ENCODE measurements at places on chromosomes 4 and X.

GRCh38 chr4:92362028-92362427 is 58.3 kb downstream of the GRID2 start:
- no peak for DNase-seq

DNA sequence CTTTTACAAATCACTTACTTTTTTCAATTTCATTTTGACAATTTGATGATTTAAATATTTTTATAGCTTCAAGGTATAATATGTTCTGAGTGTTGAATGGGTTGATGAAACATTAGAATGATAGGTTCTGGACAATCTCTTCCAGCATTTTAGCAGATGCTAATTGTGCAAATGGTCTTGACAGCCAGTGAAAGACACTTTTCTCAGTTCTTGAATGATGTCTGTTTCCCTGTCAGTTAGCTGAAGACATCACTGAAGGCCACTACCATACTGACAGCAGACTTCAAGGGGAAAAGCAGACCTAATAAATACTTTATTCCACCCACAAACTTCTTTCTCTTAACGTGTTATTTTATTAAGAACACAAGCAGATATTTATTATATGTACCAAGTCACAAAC is 498.6 kb downstream of the GRXCR1 start:
- DNase-seq, result no peak

DNA sequence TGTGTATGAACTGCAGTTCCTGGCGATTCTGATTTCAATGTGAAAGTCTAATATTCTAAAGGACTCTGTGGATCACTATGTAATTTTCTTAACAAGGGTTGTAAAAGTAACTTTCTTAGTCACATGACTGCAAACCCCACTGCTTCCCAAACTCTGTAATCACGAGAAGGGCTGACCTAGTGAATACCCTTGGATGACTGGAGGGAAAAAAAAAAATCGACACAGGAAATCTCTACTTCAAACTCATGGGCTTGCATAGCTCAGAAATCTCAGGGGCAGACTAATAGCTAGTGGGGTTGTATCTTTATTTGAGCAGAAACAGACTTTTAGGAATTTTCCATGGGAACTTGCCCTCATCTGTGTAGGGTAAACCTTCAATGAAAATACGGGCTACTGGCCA is 4.8 kb upstream of the MXRA5 start:
- DNase-seq, result no peak

DNA sequence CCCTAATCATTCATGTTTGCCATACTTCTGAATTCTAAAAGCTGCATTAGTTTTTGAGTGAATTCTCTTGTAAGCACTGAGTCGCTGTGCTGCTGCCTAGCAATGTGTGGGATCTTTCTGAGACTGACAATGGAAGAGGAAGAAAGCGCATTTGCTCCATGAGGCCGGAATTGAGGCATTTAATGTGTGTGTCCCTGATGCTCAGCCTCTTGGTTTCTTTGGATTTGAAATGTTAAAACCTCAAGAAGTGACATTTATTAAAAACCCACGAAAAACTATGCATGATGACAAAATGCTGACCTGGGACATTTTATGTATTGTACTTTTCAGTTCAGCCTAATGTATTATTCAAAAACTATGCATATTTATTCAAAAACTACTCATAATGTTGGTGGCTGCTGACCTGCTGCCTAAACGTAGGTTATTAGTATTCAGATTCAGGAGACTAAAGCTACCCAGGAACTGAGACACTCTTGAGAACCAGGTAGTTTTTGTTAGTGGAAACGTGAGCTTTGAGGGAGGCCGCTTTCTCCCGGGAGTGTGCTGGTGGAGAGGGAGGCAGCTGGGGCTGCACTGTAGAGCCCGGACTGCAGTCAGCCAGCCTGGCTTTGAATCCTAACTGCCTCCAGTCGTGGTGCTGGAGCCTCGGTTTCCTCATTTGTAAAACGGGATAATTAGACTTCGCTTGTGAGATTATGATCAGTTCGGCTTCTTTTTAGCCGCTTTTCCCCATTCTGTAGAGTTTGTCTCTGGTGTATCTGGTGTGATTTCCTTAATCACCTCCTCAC is 11.3 kb downstream of the RGS12 start:
- no peak for DNase-seq

DNA sequence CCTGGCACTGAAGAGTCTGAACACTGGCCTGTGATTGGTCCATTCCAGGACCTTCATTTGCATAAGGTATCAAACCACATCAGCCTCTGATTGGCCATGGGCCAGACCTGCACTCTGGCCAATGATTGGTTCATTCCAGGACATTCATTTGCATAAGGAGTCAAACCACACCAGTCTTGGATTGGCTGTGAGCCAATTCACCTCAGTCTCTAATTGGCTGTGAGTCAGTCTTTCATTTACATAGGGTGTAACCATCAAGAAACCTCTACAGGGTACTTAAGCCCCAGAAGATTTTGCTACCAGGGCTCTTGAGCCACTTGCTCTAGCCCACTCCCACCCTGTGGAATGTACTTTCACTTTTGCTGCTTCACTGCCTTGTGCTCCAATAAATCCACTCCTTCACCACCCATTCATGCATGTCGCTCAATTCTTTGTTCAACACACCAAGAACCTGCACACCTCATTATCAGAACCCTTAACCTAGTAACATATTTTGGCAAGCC is 14.2 kb upstream of the HERC5 start:
- no peak for DNase-seq

GRCh38 chr4:128455480-128455879 is 167.9 kb upstream of the PGRMC2 start:
- no peak for DNase-seq

GRCh38 chr4:124085561-124086180 is 626.9 kb downstream of the ANKRD50 start:
- DNase-seq, result no peak

GRCh38 chr4:169664615-169665014 is 44.2 kb downstream of the CLCN3 start:
- DNase-seq, result no peak

- no peak for DNase-seq
Measured at GRCh38 chr4:80140194-80140593, 57.1 kb upstream of the PRDM8 start.

DNA sequence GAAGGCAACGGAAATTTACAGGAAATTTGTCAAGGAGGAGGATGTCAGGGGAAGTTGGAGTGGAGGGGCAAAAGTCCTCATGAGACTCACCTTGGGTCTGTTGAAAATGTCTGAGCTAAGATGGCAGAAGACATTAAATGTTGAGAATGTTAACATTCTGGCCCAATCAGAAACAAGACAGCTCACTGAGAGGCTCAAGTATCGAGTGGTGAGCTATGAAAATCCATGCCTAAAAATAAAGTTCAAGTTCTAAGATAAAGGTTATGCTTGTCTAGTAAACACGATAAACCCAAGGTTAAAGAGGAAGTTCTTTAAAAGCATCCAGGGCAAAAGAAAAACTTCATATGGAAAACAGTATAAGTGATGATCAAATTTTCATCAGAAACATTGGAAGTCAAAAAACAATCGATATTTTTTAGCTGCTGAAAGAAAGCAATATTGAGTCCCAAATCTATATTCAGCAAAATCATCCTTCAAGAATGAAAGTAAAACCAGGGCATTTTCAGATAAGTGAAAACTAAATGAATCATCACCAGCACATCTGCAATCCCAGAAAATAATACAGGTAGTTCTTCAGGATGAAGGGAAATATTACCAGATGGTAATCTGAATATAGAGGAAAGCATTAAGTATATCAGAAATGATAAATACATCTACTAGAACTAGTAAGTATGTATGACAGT is 462.4 kb downstream of the TLL1 start:
- no peak for DNase-seq

DNA sequence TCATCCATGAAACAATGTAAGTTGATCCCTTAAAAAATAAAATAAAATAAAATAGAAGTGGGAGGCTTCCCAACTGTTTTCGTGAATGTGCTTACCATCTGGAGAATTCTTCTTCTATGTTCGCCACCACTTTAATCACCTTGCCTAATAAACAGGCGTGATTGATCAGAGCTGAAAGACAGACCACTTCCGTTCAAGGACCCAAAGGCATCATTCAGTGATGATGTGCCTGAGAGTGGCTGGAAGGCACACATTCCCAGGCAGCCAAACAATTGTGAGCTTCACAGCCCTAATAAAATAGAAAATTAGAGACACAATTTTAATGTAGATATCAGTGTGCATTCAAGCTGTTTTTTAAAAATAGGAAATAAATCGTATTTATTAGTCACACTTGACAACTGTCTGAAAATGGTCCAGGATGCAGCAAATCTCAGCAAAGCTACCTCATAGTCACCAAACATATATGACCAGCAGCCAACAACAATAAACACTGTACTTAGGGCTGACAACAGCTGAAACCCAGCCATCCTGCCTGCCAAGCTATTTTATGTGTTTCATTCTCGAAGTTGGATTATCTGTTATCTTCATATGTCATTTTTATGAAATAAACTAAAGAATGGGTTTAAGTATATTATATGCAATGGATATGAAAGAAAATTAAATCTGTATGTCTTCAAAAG is 163.2 kb upstream of the FAM9B start:
- DNase-seq, result no peak

GRCh38 chr4:86472377-86473019 is 112.6 kb upstream of the MAPK10 start:
- DNase-seq, result no peak

GRCh38 chr4:110411574-110412011 is 64.4 kb upstream of the ENPEP start:
- no peak for DNase-seq

DNA sequence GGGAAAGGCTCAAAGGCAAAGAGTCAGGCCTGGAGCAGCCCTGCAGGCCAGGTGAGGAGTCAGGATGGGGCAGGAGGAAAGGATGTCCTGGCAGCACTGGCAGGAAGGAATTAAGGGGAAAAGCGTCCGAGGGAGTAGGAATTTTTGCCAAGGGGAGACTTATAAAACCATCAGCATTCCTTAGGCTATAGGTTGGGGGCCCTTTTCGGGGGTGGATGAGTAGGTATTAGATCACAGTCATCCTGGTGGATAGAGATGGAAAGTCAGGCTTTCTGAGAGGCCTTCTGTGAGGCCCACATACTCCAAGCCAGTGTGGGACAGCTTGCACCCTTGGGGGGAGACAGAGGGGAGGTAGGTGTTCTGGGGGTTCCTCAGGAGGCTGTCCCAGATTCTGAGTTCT is 12.3 kb downstream of the STARD8 start:
- no peak for DNase-seq

DNA sequence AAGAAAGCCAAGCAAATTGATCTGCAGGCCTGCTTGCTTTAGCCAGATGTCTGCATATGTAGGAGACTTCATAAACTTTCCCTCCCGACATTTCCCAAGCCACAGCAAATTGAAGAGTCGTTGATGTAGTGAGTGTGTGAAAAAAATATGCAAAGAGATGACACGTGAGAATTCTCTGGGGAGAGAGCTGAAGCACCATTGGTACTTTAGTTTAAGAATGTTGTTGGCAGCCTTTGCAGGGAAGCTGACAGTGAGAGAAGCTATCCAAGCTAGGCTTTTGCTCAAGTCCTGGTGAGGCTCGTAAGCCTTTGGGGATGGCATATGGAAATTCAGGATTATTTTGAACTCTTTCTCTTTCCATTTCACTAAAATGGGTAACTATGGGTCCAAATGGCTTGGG is 87.5 kb downstream of the GLRA2 start:
- no peak for DNase-seq

DNA sequence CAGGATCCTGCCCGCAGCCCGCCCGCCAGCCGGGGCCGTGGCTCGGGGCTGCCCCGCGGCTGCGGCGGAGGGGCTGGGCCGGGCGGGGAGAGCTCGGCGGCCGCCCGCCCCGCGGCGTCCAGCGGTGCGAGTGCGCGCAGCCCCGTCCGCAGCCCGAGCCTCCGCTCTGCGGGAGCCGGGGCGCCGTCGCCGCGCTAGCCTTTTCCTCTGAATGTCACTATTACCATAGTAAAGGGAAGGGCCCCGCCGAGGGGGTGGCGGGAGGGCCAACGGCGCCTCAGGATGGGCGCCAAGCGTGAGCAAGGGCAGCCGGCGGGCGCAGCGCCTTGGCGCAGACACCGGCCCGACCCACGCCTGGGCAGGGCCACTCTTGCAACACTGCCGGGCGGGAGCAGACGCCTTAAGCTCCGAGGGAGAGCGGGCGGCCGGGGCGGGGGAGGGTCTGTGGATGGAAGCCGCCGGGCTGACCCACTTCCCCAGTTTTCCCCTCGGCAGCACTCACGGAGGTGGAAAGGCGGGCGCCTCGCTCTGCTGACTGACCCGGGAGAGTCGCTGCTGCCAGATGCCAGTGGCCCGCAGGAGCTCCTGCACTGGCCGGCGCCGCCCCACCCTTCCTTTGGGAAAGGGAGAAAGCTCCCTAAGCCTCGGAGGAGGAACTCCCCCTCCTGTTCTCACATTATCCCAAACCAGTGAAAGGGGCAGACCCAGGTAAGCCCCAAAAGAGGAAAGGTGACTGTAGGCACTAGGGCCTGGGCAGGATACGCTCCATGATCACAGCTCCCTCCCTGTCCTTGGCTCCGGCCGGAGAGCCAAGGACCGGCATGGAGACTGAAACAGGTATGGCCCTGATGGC is 329.4 kb downstream of the HNRNPD start:
- peak; percentile 50 for DNase-seq

DNA sequence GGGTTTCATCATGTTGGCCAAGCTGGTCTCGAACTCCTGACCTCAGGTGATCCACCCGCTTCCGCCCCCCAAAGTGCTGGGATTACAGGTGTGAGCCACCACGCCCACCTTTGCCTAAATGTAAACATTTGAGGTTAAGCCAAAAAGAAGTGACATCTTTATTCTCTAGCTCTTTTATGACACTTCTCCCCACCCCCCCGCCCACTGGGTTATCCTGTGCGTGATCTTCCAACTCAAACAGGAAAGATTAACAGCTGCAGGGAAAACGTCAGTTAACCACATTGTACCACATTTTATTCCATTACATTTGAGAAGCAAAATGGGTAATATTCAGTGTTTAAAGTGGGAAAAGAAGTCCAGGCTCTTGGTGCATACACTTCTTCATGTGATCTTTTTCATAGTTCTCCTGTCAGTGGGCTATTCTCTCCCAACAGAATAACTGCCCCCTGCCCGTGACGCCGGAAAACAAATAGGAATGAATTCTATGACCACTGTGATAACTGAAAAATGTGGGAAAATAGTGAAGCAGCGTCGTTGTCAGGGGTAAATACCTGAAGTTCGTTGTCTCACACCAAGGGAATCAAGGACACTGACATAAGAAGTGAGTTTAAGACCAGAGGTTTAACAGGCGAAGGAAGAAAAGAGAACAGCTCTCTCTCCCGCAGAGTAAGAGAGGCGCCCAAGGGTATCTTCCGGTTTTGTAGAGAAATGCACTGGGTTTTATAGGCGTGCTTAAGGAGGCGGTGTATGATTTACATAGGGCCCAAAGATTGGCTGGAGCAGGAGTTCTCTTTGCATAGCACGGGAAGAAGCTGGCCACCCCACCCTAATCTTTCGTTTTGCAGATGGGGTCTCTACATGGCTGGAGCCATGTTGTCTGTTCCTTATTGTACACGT is 9.7 kb upstream of the SRD5A3 start:
- no peak for DNase-seq

DNA sequence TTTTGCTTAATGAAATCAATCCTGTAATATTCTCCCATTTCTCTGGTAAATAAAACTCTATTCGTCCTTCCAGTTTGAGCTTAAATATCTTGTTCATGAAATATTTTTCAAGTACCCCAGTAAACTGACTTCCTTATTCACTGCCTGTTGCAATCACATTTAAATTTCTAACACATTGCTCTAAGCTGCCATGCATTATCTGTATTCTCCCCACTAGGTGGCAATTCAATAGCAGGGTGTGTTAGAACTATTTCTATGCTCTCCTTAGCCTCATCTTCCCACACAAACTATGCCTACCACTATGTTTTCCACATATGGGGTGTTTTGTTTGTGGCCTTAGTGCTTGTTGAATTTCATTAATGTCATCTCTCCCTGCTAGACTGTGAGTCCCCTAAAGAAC is 377.1 kb upstream of the HS3ST1 start:
- no peak for DNase-seq
